Right ventricle myocardium superior (tissue), 1 donor: ENCODE measurements at places on chromosomes 7 and 10. TPM values are rescaled to one million over a fixed set of nuclear protein-coding genes. Genes with fewer than 3 reads are reported as not detected.

HYAL4 gene
- not detected for total RNA-seq

ZNF398 gene
- 6.3 TPM for total RNA-seq

ANKRD2 gene
- 152 TPM for total RNA-seq

AGAP4 gene
- 6.4 TPM for total RNA-seq

TUBB8 gene
- total RNA-seq = not detected

ANKRD61 gene
- total RNA-seq = not detected

CTAGE15 gene
- total RNA-seq = not detected

CCSER2 gene
- 165 TPM for total RNA-seq

TMEM176B gene
- 33.4 TPM for total RNA-seq

CPA2 gene
- total RNA-seq = not detected

HECW1 gene
- not detected for total RNA-seq

WIPF3 gene
- total RNA-seq = 5.5 TPM

TAX1BP1 gene
- total RNA-seq = 158 TPM

LBX1 gene
- total RNA-seq = not detected

CRTAC1 gene
- 1.0 TPM for total RNA-seq

AP1S1 gene
- 14.1 TPM for total RNA-seq

CTBP2 gene
- 29.4 TPM for total RNA-seq

MEST gene
- 6.4 TPM for total RNA-seq

PARD3 gene
- total RNA-seq = 33.5 TPM

LRMDA gene
- total RNA-seq = 26.3 TPM

ITPRID1 gene
- not detected for total RNA-seq

OPALIN gene
- not detected for total RNA-seq

IL2RA gene
- total RNA-seq = 2.3 TPM

CALD1 gene
- total RNA-seq = 86.1 TPM

SPDYE1 gene
- not detected for total RNA-seq

HOXA9 gene
- not detected for total RNA-seq

MYO3A gene
- not detected for total RNA-seq

PRKCQ gene
- total RNA-seq = 0.30 TPM

CDHR3 gene
- 12.4 TPM for total RNA-seq

KLF14 gene
- total RNA-seq = not detected

CUZD1 gene
- 0.11 TPM for total RNA-seq

MRLN gene
- total RNA-seq = not detected

ACSL5 gene
- 6.0 TPM for total RNA-seq

UTF1 gene
- total RNA-seq = not detected

CACNB2 gene
- 45.7 TPM for total RNA-seq

CALHM1 gene
- not detected for total RNA-seq

UBE2D4 gene
- 44.6 TPM for total RNA-seq

C10orf67 gene
- total RNA-seq = 0.54 TPM

CHRM2 gene
- 72.1 TPM for total RNA-seq

SLC26A5 gene
- not detected for total RNA-seq

NRCAM gene
- 0.27 TPM for total RNA-seq

MALRD1 gene
- total RNA-seq = 1.1 TPM

SPDYE2B gene
- total RNA-seq = not detected

MYPN gene
- 92.0 TPM for total RNA-seq

ABCB1 gene
- total RNA-seq = 3.2 TPM

HOXA4 gene
- total RNA-seq = 0.97 TPM
